ENCODE measurements at places on chromosomes 2 and 18. TPM values are rescaled to one million over a fixed set of nuclear protein-coding genes. Genes with fewer than 3 reads are reported as not detected.

DNA sequence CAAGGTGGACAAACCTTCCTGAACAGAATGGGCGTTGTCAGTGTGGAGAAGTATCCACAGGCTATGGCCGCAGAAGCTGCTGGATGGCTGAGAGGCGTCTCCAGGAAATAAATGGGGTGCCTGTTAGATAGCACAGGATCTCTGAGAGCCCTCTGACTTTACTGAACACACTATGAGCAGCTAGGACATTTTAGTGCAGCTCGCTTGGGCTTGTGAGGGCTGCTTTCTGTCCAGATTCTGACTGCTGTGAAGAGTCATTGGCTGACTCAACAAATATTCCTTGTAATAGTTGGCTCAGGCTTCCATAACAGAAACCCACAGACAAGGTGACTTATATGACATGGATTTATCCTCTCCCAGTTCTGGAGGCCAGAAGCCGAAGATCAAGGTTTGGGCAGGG lies 100.2 kb upstream of the SNTG2 start:
- DNase-seq: no peak

DNA sequence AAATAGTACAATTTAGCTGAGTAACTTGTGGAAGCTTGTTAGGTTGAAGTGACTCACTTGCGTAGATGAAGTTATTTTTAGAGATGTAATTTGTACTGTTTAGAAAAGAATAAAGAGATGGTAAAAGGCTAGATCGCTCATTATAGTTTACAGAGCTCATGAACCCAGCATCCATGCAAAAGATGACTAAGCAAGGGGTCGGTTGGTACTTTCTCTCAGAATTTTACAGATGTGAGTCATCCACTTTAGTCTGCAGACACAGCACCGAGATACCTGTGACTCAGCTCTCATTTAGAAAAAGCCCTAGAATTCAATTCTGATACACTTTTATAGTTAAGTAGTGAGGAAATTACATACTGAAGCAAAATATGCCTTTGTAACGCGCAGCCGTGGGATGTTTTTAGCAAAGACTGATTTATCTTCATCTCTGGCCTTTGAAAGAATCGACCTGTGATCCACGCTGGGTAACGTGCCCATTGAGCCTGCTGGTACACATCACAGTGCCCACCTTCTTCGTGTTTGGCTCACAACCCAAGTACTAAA lies 116.5 kb upstream of the FOSL2 start:
- peak; percentile 91 for DNase-seq

GRCh38 chr2:237625216-237625705 lies 2.1 kb upstream of the LRRFIP1 start:
- no peak for DNase-seq

DNA sequence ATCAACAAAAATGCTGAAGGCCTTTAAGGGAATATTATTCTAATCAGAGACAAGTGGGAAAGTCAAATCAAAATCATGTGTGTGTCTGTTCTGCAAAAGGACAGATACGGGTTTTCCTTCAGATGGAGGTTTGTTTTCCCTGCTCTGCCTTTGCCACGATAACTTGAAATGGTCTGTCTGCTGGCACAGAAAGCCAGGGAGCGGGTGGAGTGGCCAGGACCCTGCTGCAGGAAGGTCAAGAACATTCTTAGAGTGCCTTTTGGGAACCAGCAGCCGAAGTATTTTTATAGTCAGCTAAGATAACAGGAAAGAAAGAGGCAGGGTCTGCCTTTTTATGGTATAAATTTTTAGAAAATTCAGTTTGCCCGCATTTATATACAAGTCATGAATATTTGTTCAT lies 234.2 kb downstream of the LTBP1 start:
- no peak for DNase-seq

GRCh38 chr2:179715196-179715595 lies 146.2 kb downstream of the ZNF385B start:
- DNase-seq: no peak

- DNase-seq: no peak
Measured at GRCh38 chr2:118225666-118226065, 137.4 kb downstream of the INSIG2 start.

Gene EIPR1
- 51.6 TPM for polyA plus RNA-seq

DNA sequence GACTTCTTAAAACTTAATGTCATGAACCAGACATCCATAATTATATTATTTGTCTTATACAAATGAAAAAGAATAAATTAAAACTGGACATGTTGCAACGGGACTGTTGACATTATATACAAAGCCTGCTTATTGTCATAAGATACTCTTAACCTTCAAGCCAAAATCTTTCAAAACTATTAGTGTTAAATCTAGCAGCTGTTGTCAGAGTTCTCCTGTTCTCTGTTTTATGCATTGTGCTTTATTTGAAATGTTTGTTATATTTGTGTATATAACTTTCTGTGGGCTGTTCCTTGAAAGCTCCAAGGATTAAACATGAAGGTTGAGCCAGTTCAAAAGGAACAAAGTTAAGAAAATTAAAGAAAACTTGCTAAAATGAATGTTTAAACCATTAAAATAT lies 335.5 kb upstream of the NT5C1B start:
- no peak for DNase-seq

DNA sequence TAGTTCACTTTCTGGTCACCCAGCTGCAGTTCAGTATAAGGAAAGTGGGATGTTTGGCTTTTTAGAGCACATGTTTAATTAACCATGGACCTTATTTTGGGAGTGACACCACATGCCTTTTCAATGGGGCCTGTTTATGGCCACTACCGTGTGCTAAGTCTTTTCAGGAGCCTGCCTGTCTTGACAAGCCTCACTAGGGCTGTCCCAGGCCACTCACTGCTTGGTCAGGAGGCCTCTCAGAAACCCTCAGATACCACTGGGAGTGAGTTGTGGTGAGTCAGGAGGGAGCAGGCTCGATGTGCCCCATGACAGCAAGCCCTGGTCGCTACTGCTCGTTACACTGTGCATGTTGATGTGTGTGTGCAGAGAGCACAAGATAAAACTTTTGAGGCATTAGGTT lies 123.0 kb downstream of the MAP4K4 start:
- DNase-seq: no peak

Gene FLACC1
- 0.07 TPM for polyA plus RNA-seq

GRCh38 chr2:66105066-66105753 lies 329.7 kb upstream of the MEIS1 start:
- no peak for DNase-seq

Measured in A549 (cell line).